A673 (cell line): ENCODE measurements at places on chromosomes 4 and X. TPM values are rescaled to one million over a fixed set of nuclear protein-coding genes. Genes with fewer than 3 reads are reported as not detected.

The MAGEA2 gene
- total RNA-seq, result not detected in 2 replicates

DNA sequence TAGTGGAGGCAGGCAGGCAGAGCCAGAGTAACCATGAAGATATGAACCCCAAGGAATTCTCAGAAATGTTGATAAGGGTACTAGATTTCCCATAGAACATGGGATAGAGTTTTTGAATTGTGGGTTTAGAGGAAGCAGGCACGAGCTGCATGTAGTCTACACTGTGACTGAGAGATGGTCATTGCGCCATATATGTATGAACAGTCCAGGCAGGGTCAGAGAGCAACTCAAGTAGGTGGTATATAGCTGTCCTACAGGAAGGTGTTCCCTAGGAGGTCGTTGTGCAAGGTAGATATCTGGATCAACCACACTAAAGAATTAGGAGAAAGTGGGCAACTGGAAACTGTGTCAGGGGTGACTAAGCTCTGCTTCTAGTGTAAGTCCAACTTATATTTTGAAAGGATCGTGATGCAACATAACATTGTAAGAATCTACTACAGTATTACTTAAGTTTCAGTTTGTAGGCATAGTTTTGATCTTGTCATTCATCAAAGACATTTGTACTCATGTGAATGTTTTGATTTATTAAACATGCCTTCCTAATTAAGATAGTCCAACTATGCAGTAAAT is 94.6 kb downstream of the HPGD start:
- DNase-seq, result no peak

DNA sequence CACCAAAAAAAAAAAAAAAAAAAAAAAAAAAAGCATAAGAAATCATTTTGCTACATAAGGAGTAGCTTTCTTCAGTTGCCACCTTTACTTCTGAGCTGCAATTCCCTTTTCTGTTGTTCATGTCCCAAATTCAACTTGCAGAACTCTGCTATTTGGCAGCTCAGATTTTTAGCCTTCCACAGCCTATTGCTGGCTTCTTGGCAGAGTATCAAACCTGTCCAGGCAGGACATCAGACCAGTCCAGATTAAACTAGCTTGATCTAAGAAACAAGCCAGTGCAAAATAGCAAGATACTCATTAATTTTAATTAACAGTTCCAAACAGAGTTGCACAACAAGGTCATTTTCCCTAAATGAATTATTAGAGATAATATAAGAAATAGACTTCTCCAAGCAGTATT is 123.6 kb upstream of the NR3C2 start:
- no peak for DNase-seq

GRCh38 chr4:152190907-152191306 is 345.0 kb downstream of the FBXW7 start:
- DNase-seq, result no peak

GRCh38 chr4:56434599-56435139 is 746 bp downstream of the PPAT start:
- peak; percentile 30 for DNase-seq

- no peak for DNase-seq
Observed at GRCh38 chr4:184934961-184935360, 83.3 kb upstream of the HELT start.
